ENCODE measurements at places on chromosomes 2 and 18.

- no peak for DNase-seq
These were observed 83.1 kb downstream of the VWA3B start for GRCh38 chr2:98170076-98170475.

DNA sequence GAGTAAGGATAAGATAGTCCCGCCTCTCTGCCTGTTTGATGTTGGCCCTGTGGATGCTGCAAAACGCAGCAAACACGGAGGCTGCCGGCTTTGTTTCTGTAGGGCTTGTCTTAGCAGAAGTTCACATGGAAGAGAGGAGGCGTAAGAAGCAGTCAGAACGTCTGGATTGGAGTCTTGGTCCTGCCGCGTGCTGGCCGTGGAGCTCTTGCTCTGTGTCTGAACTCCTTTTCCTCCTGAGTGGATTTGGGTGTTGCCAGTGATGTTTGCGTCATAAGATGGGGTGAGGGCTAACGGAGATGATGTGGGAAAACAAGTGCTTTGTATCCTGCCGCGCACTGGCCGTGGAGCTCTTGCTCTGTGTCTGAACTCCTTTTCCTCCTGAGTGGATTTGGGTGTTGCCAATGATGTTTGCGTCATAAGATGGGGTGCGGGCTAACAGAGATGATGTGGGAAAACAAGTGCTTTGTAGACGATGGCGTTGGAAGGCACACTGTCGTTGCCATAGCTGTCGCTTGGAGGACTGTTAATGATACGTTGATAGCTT is 240.9 kb downstream of the AGAP1 start:
- DNase-seq: no peak

DNA sequence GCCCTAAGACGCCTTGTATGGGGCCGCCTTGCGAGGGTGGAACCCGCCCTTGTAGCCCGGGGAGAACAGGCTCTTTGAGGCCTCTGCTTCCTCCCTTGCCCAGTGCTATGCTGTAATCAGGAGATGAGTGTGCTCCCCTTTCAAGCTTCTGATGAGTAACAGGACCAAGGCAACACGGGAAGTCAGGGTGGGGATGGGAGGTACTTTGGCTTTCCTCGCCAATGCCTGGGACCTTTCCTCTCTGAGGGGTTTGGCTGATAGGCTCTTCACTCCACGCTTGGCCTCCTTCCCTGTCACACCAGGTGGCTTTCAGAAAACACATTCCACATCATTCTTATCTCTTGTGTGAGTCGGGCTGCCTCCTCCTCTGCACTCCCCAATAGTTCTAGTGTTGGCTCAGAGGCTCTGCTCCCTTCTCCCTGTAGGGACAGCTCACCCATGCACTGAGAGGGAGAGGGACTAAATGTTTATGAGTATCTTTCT is 223.7 kb upstream of the TRIB2 start:
- peak; percentile 59 for DNase-seq

DNA sequence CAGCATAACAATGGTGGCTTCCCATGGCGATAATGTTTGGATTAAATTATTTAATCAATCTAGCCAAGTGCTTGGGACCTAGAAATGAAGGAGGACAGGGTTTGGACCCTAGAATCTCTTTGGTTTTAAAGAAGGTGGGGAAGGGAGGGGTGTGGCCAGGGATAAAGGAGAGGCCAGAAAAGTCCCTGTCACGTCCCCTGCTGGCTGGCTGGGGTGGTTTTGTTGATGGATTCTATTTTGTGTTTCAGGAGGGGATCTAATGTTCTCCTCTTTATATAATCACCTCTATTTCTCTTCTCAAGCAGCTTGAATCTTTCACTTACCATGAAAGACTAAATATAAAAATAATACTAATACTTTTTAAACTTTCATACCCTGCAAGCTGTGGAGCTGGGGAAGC is 52.6 kb upstream of the GALR1 start:
- DNase-seq: no peak

DNA sequence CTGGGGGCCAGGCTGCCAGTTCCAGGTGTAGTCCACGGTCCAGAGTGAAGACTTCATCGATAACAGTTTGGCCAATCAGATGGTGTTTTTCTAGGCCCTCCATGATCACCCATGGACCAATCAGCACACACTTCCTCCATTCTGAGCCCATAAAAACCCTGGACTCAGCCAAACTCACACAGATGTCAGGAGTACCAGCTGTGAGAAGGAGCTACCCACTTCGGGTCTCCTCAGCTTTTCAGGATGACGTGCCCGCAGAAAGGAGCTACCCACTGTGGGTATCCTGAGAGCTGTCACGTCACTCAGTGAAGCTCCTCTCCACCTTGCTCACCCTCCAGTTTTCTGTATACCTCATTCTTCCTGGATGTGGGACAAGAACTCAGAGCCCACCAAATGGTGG is 210.0 kb upstream of the RASGRP3 start:
- DNase-seq: no peak

GRCh38 chr2:236818281-236819045 is 248.8 kb downstream of the ACKR3 start:
- no peak for DNase-seq

- DNase-seq: no peak
These were observed 40.0 kb downstream of the IL1RL2 start for GRCh38 chr2:102226612-102227391.

GRCh38 chr2:12429779-12430406 is 286.8 kb upstream of the TRIB2 start:
- DNase-seq: peak; percentile 57

DNA sequence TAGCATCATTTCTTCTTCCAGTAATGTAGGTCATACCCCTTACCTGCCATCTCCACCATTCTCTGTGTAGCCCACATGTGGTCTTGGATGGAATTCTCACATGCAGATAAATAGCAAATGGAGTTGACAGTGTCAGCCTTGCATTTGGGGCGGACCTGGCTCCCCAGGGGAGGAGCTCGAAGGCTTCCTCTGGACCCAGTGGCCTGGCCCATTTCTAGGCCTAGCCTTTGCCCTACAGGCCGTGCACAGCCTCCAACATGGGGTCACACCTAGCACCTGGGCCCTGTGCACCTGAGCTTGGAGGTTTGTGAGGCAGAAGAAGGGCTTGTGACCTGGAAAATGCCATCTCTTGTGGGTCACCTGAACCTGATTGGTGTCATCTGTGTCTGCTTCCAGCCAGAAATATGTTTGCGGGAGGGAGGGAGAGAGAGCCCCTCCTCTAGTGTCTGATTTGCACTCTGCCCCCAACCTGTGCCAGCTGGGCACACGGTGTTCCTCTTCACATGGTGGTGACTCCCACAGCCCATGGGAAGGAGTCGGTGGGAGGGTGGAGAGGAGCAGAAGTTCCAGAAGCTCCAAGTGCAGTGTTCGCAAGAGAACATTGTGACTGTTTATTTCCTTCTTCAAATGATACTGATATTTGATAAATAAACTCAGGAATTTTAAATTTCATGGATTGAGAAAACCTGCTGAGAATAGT is 33.0 kb downstream of the ITGB1BP1 start:
- DNase-seq: no peak

- no peak for DNase-seq
These were observed 915.1 kb upstream of the FSHR start for GRCh38 chr2:50069454-50069853.

- no peak for DNase-seq
These were observed 57.5 kb upstream of the SLC14A2 start for GRCh38 chr18:45557779-45558178.

- peak; percentile 99 for DNase-seq
These were observed 88.7 kb downstream of the MYO1B start for GRCh38 chr2:191333911-191334357.

DNA sequence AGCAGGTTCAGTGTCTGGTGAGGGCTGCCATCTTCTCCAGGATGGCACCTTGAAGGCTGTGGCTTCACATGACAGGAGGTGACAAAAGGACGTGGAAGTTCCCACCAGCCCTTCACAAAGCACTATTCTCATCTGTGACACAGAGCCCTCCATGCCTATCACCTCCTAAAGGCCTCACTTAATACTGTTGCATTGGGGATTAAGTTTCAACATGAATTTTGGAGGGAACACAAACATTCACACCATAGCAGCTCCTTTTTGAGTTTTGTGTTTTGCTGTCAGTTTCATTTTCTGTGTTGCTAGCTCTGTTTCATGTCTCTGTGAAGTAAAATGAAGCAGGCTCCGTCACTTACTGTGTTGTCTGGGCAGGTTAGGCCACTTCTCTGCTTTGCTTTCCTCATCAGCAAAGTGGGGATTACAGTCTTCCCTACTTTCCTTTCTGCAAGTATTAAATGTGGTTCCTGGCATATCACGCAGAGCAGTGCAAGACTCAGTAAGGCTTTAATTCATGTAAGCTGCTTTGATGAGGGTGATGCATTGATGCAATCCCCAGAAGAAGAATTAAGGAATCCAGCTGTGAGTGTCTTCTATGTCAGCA is 31.6 kb downstream of the LIMS1 start:
- DNase-seq: peak; percentile 44

DNA sequence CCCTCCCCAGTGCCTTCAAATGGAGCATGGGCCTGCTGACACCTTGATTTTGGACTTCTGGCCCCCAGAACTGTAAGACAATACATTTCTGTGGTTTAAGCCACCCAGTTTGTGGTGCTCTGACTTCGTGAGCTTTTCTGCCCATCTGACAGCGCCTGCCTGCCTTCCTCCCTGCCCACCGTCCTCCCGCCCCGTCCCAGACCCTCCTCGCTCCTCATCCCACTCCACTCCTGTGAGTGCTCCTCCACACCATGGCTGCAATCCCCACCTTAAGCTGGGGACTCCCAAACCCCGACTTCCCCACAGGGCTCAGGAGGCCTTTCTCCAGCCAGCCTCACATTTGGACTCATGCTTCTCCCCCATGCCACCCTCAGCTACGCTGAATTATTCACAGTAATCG is 70.7 kb downstream of the CABLES1 start:
- DNase-seq: no peak

DNA sequence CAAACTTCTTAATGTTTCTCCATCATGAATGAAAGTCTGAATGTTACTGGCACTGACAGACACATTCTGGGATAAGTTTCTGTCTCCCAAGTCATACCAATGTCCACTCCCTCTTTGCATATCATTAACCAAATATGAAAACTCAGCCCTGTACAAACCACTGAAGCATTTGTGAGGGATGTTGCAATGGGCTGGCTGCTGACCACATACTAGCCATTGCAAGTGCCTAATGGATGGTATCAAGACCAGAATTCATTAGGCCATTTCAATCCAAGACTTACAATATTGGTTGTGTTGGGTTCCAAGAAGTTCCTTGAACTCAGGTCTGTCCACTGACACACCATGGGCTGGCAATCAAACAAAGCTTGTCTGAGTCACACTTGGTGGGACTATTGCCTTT is 73.8 kb downstream of the CBLN2 start:
- no peak for DNase-seq

DNA sequence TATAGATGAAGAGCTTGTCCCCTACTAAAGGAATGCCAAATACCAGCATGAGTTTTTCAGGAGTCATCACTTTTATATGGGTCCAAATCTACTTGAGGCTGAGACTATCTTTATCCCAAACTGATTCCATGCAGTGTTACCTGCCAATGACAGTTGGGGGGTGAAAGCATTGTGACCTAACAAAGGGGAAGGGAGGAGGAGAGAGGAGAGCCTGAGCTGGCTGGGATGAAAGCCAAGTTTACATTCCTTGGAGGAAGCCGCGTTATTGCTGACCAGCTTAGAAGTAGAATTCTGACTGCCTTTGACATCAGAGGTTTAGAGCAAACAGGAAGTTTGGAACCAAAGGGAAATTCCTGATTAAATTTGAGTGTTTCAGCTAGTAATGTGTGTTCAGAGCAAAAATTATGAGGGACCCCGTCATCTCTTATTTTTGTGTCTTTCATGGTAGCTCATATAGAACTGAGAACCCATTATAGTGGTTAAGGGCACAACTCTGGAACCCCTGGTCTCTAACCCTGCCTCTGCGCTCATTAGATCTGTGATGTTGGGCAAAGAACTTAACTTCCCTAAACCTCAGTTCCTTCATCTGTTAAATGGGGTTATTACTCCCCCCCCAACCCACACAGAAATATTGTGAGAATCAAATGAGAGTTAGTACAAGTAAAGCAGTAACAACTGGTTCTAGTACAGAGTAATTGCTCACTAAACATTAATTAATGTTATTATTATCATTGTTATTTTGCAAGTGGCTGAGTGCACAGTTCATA is 199.3 kb upstream of the EPAS1 start:
- peak; percentile 98 for DNase-seq

GRCh38 chr2:131093696-131094462 is 619 bp upstream of the FAM168B start:
- DNase-seq: peak; percentile 67

DNA sequence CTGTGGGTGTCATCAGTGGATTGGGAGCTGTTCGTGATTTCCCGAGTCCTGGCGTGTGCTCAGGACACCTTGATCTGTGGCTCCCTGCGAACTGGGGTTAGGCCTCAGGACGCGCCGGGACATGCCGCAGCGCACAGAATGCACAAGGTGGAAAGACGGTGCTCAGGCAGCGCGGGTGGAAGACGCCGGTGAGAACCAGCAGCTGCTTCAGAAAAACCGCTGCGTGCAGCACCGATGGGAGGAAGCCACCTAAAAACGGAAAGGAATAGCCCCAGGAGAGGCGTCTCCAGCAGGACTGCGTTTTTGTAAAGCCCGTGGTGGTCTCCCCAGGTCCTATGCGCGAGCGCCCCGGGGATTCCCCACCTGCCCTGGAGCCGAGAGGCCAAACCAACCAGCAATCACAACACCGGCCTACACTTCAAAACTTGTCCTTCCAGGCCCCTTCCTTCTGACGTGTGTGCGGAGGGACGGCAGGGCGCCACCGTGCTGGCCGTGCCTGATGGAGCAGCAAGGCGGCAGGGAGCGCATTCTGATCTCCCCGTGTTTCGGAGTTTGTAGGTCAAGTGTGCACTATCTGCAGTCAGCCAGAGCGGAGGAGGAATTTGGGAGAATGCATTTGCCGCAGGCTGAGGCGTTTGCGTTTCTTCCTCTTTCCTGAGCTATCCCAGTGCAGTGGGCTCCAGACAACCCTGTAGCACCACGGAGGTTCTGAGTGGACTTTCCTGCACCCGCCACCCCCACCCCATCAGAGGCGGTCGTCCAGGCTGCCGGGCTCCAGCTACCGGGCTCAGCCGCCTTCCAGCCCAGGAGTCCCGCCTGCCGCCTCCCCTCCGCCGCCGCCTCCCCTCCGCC is 32.2 kb downstream of the RTP5 start:
- DNase-seq: no peak

DNA sequence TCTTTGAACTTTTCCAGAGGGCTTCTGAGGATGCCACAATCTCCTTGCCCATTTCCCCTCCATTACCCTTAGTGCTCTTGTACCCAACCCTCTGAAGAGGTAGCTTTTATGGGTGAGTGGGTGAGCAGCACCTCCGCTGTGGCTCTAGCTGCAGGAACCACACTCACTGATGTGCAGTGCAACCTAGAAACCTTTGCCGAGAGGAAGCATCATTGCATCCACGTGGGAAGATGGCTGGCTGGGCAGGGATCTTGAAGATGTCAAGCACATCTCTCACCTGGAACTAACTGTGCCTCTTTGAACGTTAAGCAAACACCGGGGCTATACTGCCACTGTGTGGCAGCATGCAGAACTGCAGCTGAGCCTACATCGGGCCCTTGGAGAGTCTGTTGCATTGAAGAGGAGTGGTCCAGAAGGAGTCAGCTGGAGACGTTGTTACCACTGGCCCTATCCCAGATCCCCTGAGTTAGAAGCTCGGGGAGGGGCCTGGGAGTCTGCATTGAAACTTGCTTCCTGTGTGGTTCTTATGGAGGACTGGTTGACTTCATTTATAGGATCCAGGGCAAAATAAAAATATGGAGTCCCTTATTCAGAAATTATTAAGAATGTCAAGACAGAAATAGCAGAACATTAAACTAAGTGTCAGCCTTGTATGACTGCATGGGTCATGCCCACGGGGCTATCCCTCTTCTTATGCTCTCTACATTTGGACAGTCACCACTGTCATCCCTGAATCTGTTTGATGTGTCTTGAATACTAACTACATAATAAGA is 28.7 kb downstream of the IGFBP5 start:
- DNase-seq: peak; percentile 65

Measured in fibroblast of skin of abdomen (primary cell).